SIG-M5 (cell line): ENCODE measurements at places on chromosomes 3 and 15.

DNA sequence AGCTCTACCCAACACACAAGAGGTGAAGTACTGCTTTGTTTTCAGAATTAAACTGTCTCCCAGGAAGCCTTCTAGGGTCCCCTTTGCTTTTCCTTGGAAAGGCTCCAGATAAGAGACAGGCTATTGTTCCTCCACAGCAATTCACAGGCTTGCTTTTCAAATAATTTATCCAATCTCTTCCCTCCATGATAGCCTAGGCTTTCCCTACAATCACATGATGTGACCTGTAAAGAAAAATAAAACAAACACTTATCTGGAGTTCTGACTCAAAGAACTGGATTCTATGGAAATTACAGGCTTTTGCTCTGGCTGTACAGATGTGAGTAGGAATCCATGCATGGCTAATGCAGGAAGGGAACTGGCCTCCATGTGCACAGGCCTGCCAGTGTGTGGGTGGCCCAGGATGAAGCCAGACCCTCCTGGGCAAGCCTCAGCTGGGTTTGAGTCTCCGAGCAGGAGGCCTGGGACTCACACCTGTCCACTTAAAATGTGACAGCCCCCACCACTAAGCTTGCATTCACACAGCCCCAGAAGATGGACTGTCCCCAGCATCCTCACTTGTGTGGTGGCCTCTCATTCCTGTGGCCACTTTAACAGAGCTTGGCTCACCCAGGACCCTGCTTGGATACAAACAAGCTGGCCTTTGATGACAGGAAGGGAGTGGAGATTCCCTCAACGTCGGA lies 75.8 kb upstream of the LEKR1 start:
- DNase-seq = no peak

GRCh38 chr15:66131200-66131599 lies 122.3 kb downstream of the MEGF11 start:
- DNase-seq = no peak

- no peak for DNase-seq
Observed at GRCh38 chr15:88106074-88106473, 150.5 kb downstream of the NTRK3 start.

GRCh38 chr15:48708641-48709040 lies 63.1 kb upstream of the FBN1 start:
- DNase-seq = no peak

DNA sequence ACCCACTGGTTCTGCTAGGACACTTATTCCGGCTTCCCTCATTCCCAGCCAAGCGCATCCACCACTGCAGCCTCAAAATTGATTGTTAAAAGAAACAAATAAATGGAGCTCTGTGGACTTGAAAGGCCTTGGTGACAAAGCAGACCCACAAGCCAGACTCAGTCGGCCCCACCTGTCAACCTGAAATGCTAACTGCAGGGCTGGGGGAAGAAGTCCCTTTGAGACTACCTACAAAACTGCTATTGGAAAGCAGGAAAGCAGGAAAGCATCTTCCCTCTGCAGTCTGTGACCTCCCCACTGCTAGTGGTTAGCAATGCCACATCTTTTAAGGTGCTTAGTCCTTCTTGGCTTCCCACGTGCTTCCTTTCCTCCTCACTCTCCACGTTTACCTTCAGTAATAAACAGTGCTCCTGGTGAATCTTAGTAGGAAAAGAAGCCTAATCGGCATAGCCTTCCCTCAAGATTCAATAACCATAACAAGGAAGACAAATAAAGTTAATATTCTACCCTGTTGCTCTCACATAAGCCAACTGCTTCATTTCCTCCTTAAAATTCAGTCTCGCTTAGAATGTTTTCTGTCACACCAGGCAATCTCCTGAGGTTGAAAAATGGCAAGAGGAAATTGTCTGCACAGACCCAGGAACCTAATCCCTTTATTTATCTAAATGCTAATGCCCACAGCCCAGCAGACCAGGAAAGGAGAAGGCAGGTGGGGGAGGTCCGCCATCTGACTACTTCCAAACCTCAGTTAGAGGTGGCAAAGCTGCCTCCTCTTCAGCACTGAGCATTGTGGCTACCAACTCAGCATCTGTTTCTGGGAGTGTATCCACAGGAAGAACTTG lies 296.2 kb downstream of the NEK10 start:
- DNase-seq = no peak

- no peak for DNase-seq
Observed at GRCh38 chr3:13150624-13151023, 77.4 kb upstream of the IQSEC1 start.

DNA sequence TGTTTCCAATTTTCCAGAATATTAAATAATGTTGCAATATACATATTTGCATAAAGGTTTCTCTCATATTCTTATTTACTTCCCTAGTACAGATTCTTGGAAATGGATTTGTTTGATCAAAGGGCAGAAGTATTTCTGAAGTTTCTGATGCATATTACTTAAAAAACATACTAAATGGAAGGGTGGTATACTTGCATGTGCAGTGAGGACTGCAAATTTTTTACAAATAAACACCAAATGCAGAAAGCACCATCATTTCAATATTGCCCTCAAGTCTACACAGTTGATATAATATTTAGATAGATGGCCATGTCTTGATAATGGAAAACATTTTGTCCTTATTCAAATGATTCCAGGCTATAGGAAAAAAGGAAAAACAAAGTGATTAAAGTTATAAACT lies 12.3 kb downstream of the TM4SF18 start:
- DNase-seq = no peak

- DNase-seq = no peak
Observed at GRCh38 chr3:102525624-102526023, 90.8 kb downstream of the ZPLD1 start.

- DNase-seq = no peak
Observed at GRCh38 chr3:104982130-104982529, 384.6 kb upstream of the ALCAM start.

GRCh38 chr3:113659101-113659541 lies 37.3 kb downstream of the USF3 start:
- no peak for DNase-seq

DNA sequence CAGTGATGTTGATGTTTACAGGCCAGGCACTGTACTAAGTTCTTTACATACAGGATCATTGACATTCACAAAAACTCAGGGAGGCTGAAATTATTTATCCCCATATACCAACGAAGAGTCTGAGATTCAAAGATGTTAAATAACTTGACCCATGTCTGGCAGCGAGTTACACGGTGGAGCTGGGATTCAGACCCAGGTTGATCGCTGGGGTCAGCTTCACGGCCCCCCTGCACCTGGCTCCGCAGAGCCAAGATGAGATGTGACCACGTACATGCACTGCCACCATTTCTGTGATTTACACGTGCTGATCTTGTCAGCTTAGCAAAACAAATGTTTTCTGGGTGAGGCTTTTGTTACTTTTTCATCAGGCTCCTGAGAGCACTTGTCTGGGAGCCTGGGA lies 109.8 kb downstream of the EEFSEC start:
- DNase-seq = no peak

- no peak for DNase-seq
Observed at GRCh38 chr3:146542179-146542578, 2.2 kb downstream of the PLSCR1 start.

DNA sequence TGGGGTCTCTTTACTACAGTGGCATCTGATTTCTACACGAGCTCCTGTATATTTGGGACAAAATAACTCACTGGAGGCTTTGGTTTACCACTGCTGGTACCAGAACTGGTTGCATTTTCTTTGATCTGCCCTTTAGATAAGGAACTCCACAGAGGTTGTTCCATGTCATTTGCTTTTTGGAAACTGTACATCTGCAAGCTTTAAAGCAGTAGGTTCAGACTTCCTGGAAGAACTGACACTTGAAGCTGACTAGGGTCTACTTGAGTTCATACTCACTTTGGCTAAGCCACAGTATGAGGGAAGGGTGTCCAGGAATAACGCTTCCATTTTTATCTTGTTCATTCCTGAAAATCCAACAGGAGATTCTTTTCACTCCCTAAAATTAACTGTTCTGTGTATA lies 86.4 kb downstream of the WWTR1 start:
- DNase-seq = no peak

DNA sequence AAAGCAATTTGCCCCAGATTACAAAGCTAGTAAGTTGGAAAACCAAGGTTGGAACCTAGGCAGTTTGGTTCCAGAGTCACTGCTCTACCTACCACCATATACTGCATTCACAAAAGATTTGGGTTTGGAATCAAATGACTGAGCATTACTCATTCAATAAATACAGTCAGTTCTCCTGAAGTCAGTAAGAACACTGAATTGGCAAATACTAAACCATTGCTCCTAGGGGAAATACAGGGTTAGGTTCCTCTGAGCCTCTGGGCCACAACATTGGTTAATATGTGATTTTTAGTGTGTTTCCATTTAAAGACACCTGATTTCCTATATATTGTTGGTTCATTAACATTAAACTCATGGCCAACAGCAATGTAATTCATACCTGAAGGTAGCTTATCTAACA lies 2.1 kb upstream of the EIF5A2 start:
- DNase-seq = no peak

GRCh38 chr15:29100486-29101000 lies 169.1 kb downstream of the NSMCE3 start:
- DNase-seq = no peak

DNA sequence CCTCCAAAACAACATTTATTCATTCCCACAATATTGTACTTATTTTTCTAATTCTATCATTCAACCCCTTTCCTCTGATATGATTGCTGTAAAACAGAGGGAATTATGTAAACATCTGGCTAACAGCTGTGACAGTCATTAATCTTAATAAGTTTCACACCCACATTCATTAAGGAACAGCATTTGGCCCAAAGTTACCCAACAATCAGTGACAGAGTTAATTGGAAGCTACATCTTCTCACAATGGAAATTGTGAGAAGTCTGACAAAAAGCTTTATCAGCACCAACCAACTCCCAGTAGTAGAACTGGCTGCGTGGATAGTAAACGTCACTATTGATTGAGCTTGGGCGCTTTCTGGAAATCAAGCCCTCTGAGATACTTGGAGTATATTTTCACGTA lies 165.8 kb upstream of the SLC24A5 start:
- DNase-seq = no peak

GRCh38 chr15:48802867-48803266 lies 8.0 kb downstream of the CEP152 start:
- no peak for DNase-seq

GRCh38 chr15:78615151-78615589 lies 5.6 kb downstream of the CHRNA3 start:
- no peak for DNase-seq
